ENCODE measurements at places on chromosomes 6 and 20.

- no peak for DNase-seq
Measured at GRCh38 chr6:137725949-137726348, 141.1 kb upstream of the TNFAIP3 start.

DNA sequence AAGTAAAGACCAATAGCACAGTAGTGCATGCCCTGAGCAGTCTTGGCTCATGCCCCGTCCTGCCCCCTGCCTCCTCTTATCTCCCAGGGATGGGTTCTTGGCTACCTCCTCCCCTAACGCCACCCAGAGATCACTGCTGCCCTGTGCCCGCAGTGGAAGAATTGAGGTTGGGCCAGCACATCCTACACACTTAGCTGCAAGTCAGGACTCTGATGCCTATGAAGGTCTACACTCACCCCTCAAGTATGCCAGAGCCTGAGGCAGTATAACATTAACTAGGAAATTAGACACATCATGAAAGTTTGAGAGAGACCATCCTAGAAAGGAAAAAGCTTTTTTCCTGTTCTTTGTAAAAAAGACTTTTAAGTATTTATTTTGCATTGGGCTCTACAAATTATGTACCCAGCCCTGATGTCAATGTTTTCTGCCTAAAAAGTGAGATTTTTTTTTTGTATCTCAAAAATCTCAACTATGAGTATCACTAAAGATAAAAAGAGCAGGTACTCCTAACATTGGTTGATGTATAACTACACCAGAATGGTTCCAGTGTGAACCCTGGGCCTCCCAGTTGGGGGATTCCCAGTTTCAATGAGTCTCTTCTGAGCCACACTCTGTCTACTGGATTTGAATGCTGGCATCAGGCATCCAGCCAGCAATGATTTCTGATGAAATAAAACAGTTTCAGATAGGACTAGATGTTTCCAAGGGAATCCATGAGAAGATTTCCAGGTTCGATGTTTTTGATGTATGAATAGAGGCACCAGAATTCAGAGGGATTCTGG lies 115.4 kb downstream of the ISM1 start:
- DNase-seq: no peak

GRCh38 chr6:33091957-33092356 lies 16.2 kb downstream of the HLA-DPB1 start:
- DNase-seq: no peak

GRCh38 chr20:53949319-53949839 lies 121.0 kb downstream of the BCAS1 start:
- DNase-seq: peak; percentile 75

- no peak for DNase-seq
Measured at GRCh38 chr6:169559592-169559991, 142.2 kb downstream of the WDR27 start.

- DNase-seq: no peak
Measured at GRCh38 chr6:64930681-64931080, 776.3 kb downstream of the EYS start.

- DNase-seq: no peak
Measured at GRCh38 chr6:39268171-39268570, 38.9 kb upstream of the KCNK5 start.

GRCh38 chr6:132713352-132714134 lies at the start of gene VNN1:
Gene VNN1, minus strand, starts transcription at chr6:132714055. Its CDS starts 20 bp downstream, at chr6:132714035.
- peak; percentile 70 for DNase-seq

DNA sequence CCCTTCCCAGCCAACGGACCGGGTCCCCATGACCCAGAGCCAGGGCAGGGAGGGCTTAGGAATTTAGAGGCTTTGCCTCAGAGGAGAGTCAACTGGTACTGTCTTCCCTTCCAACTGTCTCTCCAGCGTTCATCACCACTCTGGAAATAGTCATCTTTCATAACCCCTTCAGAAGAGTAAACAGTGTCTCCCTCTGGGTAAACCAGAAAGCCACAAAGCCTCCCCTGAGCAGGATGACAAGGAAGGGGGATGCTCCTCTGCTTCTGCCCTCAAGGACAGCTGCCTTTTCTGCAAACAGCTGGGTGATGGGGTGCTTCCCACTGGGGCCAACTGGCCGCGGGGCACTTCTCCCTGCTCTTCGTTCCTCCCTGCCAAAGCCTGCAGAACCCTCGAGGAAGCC lies 90.1 kb downstream of the PSMG4 start:
- no peak for DNase-seq

- DNase-seq: peak; percentile 63
Measured at GRCh38 chr6:137155830-137156229, 17.6 kb downstream of the IL22RA2 start.

DNA sequence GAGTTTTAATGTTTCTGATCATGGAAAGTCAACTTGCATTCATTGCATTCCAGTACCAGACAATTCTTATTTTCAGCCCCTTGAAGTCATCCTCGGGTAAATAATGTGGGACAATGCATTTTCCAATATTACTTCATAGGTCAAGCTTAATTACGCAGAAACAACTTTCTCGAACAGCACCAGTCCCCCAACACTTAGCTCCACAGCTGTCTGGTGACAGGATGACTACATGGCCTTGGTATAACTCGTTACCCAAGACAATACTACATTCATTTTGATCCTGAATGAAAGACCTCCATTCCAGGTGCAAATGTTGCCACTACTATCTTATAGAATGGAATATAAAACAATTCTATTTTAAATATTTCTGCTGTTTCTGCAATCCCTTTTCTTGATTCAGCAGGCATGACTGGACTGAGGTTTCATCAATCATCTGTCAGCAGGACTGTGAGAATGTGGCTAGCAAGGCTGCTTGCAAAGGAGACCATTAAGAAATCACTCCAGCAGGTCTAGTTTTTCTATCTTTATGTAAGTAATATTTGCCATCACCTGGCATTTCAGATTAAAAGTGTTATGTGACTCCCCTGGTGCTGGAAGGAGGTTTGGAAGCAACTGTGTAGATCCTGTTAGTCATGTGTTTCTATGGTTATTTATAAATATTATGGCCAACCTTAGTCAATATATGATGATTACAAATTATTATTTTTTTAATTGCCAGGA lies 147.9 kb downstream of the HAO1 start:
- no peak for DNase-seq

DNA sequence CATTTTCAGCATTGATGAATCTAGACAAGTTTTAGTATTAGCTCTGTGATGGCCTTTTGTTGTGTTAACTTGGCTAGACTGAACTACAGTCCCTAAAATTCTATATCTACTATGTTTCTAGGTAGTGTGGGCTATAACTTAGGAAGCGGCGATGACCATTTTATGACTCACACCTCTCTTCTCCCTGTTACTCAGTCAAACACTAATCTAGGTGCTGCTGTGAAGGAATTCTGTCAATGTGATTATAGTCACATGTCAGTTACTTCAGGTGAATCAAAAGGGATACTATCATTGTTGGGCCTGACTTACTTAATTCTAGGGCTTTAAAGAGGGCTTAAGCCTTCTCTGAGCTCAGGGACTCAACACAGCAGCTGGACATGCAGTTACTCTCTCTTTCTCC lies 691.5 kb upstream of the MAP3K7 start:
- no peak for DNase-seq

GRCh38 chr6:156308604-156309003 lies 468.6 kb upstream of the ARID1B start:
- no peak for DNase-seq

GRCh38 chr20:19528286-19529030 lies 229.6 kb upstream of the RIN2 start:
- no peak for DNase-seq

GRCh38 chr20:6008254-6008653 lies 45.6 kb downstream of the LRRN4 start:
- DNase-seq: peak; percentile 8

DNA sequence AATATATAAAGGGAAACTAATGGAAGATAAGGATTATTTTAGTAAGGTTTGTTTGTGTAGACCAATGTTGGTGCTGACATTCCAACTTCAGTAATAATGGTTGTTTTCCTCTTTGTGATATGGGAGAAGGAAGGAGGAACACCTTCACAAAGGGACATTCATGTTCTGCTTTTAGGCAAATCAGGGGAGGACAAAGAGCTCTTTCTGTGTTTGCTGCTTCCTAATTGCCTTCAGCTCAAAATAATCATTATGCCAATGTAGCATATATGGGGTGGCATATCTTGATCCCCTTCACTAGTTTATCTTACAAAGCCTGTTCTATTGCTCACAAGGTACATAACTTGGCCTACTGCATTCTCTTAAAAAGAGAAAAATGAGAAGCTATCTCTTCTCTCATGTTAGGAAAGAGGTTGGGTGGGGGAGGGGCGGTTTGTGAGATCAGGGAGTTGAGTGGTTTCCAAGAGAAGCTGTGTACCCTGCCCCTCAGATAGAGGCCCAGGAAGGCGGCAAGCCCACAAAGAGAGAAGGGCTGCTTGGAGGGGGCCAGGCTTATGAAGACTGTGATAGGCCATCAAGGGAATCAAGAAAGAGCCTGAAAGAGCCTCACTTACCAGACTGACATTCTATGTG lies 4.7 kb upstream of the ADGRG6 start:
- DNase-seq: no peak

- DNase-seq: no peak
Measured at GRCh38 chr20:57451431-57451794, 60.2 kb downstream of the RBM38 start.

- no peak for DNase-seq
Measured at GRCh38 chr6:33423777-33424176, 3.9 kb downstream of the SYNGAP1 start.

GRCh38 chr20:4038047-4038459 lies 22.7 kb upstream of the RNF24 start:
- DNase-seq: peak; percentile 96

DNA sequence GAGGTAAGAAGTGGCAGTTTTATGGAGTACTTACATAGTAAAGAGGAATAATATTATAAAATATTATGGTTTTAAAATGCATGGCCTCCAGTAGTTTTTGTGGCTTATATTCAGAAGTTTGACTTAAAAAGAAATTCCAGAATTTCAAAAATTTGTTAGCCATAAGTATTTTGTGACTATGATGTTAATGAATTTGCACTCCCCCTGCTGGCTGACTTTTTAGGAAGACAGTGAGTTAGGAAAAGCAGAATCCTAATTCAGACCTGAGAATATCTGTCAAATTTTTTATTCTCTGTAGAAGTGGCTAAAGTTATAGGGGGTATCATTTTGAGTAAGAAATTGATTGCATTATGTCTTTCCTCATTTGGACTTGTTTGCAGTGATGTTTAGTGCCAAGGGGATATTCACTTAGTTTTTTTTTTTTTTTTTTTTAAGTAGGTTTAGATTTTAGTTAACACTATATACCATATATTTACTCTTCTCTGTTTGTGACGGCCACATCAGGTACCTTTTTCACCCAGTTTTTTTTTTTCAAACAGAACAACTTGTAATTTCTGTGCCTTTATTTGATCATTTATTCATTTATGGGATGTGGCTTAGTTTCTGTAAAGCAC lies 40.8 kb downstream of the ZFAND3 start:
- DNase-seq: no peak

- DNase-seq: no peak
Measured at GRCh38 chr6:142827991-142828390, 117.0 kb downstream of the HIVEP2 start.

DNA sequence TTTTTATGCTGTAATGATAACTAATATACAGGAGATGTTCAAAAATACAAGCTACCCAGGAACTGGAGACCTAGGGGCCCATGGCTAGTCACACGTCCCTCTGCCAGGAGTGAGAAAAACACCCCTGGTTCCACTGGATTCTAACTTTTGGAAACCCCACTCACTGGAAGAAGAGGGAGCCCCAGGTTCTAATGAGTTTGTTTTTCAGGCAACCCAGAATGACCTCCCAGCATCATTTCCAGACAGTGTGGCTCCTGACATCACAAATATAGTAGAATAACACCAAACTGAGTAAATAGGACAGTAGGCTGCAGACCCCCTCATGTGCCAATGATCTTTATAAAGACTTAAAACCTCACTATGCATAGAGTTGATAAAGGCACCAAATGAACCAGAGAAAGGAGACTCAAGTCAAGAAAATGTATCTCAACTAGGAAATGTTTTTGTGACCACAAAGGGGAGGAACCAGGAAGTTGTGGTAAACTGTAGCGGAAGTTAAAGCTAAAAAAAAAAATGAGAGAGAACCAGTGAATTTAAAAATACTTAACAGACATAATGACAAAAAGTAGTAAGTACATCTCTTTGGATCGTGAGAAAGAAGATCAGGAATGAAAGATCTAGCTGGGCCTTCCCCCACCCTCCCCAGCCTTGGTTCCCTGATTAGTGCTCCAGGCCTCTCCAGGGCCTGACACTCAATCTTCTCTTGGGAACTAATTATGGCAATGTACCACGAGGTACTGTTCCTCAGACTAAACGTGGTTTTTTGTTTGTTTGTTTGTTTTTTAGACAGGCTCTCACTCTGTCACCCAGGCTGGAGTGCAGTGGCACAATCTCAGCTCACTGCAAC lies 19.8 kb downstream of the HLA-E start:
- DNase-seq: peak; percentile 75

DNA sequence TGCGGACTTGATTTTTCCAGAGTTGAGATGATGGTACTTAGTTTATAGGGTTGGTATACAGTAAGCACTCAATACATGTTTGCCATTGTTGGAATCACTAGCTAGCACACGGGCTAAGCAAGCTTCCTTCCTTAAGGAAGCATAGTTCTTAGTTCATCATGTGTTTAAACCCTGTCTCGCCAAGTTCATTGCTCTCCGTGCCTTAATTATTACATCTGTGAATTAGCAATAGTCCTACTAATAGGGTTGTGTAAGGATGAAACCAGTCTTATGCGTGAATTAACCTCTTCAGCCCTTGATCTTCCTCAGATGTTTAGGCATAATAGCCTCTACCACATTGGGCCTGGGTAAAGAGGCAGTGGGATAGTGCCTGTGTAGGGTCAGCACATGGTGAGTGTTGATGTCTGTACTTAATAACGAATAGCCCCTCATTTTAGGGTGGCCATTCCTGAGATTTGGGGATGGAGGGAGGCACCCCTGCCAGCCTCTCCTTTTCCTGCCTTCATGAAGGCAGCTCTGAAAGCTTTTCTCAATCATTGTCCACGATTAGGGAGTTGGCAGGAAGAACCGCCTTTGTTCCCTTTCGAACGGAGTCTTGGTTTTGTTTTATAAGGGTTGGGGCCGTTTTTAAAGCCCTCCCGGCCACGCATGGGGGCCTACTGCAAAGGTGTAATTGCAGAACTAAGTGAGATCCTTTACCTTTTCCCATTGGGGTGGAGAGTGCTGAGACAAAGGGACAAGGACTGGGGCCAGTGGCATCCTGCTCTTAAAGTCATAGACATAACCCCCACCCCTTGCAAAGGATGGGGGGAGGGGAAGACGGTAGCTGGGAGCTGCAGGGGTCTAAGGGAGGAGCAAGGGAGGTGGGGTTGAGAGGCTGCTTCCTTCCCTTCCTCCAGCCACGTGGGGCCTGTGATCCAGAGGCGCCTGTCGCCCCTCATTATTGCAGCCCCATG lies 2.1 kb downstream of the DNMT3B start:
- DNase-seq: peak; percentile 59

- no peak for DNase-seq
Measured at GRCh38 chr6:142764311-142764710, 180.7 kb downstream of the HIVEP2 start.

- no peak for DNase-seq
Measured at GRCh38 chr6:35955970-35956369, 35.1 kb upstream of the SRPK1 start.

DNA sequence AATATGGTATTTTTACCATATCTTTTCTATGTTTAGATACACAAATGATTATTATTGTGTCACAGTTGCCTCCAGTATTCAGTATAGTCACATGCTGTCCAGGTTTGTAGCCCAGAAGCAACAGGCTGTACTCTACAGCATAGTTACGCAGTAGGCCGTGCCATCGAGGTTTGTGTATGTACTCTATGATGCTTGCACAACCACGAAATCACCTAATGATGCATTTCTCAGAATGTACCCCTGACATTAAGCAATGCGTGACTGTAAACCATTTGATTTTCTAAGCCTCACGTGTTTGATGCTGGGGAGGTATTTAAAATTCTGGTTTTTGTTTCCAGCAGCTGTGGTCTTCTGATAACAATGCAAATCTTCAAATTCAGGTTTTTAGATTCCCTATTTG lies 207.6 kb downstream of the UST start:
- DNase-seq: no peak

All from GDM1 (cell line).